Neural progenitor cell (in vitro differentiated cells): ENCODE measurements at places on chromosomes 1 and 21. TPM values are rescaled to one million over a fixed set of nuclear protein-coding genes. Genes with fewer than 3 reads are reported as not detected.

DNA sequence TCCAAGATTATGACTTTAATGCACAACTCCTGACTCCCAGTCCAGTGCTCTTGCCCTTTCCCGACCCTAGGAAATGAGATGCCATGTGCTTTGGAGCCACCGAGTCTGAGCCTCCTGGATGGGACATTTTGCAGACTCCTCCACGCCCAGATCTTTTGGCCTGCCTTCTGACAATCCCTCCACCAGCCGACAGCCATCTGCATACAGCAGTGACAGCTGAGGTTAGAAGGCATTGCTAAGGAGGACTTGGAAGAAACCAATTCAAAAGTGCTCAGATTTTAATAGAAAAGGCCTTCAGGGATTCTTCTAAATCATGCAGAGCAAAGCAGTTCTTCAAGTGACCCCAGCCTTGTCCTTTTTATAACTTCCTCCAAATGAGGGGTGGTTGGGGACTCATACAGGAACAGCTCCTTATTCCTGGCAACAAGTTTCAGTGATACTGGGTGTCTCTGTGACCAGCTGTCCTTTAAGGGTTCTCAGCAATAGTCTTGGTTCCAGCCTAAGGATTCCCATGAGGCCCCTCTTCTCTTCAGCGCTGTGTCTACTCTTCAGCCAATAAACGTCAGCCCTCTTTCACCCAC lies 369.3 kb downstream of the PBX1 start:
- no peak overlapping the region for H3K27ac ChIP-seq
- H3K27me3 ChIP-seq: no peaks in the 10 kb centered on the region
- no peak for DNase-seq
- H3K4me3 ChIP-seq: no peak overlapping the region
- H3K36me3 ChIP-seq: no peaks in the 10 kb centered on the region

The C8B gene
- not detected in 2 replicates for total RNA-seq

The ASTN1 gene
- total RNA-seq: 7.7 and 9.9 TPM in 2 replicates

- no peak for DNase-seq
- no peak overlapping the region for H3K4me3 ChIP-seq
- no peaks in the 10 kb centered on the region for H3K4me1 ChIP-seq
- H3K36me3 ChIP-seq: no peaks in the 10 kb centered on the region
- no peaks in the 10 kb centered on the region for H3K27me3 ChIP-seq
- no peak overlapping the region for H3K27ac ChIP-seq
Observed at GRCh38 chr1:105485207-105485606, 1571.3 kb upstream of the PRMT6 start.

- H3K27ac ChIP-seq: no peak overlapping the region
- DNase-seq: no peak
- peaks cover 27% of the 10 kb centered on the region for H3K27me3 ChIP-seq
- no peaks in the 10 kb centered on the region for H3K4me1 ChIP-seq
Observed at GRCh38 chr1:54803761-54804470, 2.8 kb upstream of the TTC22 start.

GRCh38 chr1:26289158-26290059 lies 9.5 kb downstream of the SH3BGRL3 start:
- peaks cover 25% of the 10 kb centered on the region for H3K4me1 ChIP-seq
- H3K27me3 ChIP-seq: no peaks in the 10 kb centered on the region
- H3K4me3 ChIP-seq: no peak overlapping the region
- no peaks in the 10 kb centered on the region for H3K36me3 ChIP-seq
- H3K27ac ChIP-seq: peak overlapping the region; percentile 46

GRCh38 chr1:246564839-246565750 lies 966 bp downstream of the TFB2M start:
- peaks cover 5% of the 10 kb centered on the region for H3K36me3 ChIP-seq
- peak overlapping the region; percentile 84 for H3K27ac ChIP-seq
- H3K27me3 ChIP-seq: no peaks in the 10 kb centered on the region
- peak; percentile 13 for DNase-seq
- H3K4me3 ChIP-seq: peak overlapping the region; percentile 80

DNA sequence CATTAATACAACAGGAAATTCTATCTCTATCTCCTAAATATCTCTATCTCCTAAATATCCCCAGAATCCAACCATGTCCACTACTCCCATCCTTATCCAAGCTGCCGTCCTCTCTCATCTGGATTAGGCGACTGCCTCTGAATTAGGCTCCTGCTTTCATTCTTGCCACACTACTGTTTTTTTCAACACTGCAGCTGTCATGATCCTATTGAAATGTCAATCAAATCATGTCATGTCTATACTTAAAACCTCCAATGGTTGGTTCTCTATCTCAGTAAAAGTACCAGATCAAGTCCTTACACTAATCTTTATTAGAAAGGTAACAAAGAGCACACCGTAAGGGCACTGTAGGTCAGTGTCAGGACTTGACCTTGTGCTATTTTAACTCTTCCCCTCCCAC lies 82.0 kb upstream of the NFIA start:
- H3K27me3 ChIP-seq: no peaks in the 10 kb centered on the region
- DNase-seq: no peak
- no peak overlapping the region for H3K27ac ChIP-seq
- H3K36me3 ChIP-seq: no peaks in the 10 kb centered on the region

GRCh38 chr1:25148673-25149300 lies 83.5 kb downstream of the SYF2 start:
- no peak overlapping the region for H3K4me3 ChIP-seq
- no peaks in the 10 kb centered on the region for H3K36me3 ChIP-seq
- peak; percentile 28 for DNase-seq

DNA sequence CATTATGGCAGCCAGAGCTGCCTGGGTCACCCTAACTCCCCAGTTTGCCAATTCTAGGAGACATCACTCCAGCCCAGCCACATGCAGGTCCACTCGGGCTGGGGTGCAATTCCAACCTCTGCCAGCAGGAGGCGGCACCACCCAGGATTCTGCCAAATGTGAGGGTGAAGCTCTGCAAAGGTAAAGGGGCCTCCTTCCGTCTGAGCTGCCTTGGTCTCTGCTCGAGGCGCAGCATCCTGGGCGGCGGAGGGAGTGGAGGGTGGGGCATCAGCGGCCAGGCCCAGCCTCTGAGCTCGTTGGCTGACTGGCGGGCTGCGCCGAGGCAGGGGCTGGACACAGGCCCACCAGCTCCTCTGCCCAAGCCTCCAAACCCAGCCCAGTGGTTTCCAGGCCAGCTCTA lies 63.8 kb downstream of the ARHGEF16 start:
- peaks cover 3% of the 10 kb centered on the region for H3K4me1 ChIP-seq
- H3K27ac ChIP-seq: no peak overlapping the region
- H3K4me3 ChIP-seq: no peak overlapping the region
- no peaks in the 10 kb centered on the region for H3K27me3 ChIP-seq
- DNase-seq: no peak

- H3K4me3 ChIP-seq: no peak overlapping the region
- peak; percentile 56 for DNase-seq
- no peaks in the 10 kb centered on the region for H3K36me3 ChIP-seq
- no peaks in the 10 kb centered on the region for H3K27me3 ChIP-seq
- H3K4me1 ChIP-seq: no peaks in the 10 kb centered on the region
Observed at GRCh38 chr1:161139766-161140165, 7.3 kb upstream of the DEDD start.

- H3K27ac ChIP-seq: no peak overlapping the region
- H3K27me3 ChIP-seq: no peaks in the 10 kb centered on the region
- peaks cover 4% of the 10 kb centered on the region for H3K36me3 ChIP-seq
- DNase-seq: peak; percentile 58
- H3K4me1 ChIP-seq: no peaks in the 10 kb centered on the region
- no peak overlapping the region for H3K4me3 ChIP-seq
Observed at GRCh38 chr1:213564215-213564659, 423.5 kb upstream of the PROX1 start.

GRCh38 chr1:184208622-184209021 lies 157.1 kb downstream of the TSEN15 start:
- H3K4me3 ChIP-seq: no peak overlapping the region
- H3K4me1 ChIP-seq: peaks cover 4% of the 10 kb centered on the region
- no peak for DNase-seq
- no peaks in the 10 kb centered on the region for H3K36me3 ChIP-seq
- no peak overlapping the region for H3K27ac ChIP-seq

GRCh38 chr1:4207183-4207582 lies 307.1 kb upstream of the C1orf174 start:
- H3K27ac ChIP-seq: no peak overlapping the region
- H3K27me3 ChIP-seq: no peaks in the 10 kb centered on the region
- H3K4me1 ChIP-seq: peaks cover 5% of the 10 kb centered on the region
- H3K36me3 ChIP-seq: no peaks in the 10 kb centered on the region
- DNase-seq: no peak
- no peak overlapping the region for H3K4me3 ChIP-seq

DNA sequence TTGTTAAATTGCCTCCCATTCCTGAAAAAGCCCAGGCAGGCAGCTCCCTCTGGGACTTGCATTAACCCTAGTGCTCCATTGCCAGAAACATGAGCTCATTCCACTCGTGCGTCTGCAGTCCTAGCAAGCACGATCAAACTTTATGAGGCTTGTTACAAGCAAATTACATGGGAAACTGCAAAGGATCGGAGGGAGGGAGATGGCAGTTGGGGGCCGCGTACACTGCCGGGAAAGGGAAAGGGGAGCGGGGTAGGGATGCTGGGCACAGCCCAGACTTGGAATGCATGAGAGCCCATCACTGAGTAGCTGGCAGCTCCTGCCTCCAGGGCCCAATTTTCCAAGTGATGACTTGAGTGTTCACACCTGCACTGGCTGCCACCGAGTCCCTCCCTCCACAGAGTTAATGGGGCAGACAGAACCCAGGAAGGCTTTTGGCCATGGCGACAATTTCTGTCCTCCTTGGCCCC lies 169.9 kb downstream of the BRINP2 start:
- no peaks in the 10 kb centered on the region for H3K27me3 ChIP-seq
- H3K36me3 ChIP-seq: no peaks in the 10 kb centered on the region
- DNase-seq: no peak
- H3K4me1 ChIP-seq: no peaks in the 10 kb centered on the region
- no peak overlapping the region for H3K4me3 ChIP-seq

The S100A3 gene
- not detected in 2 replicates for total RNA-seq

The FAM151A gene
- not detected in 2 replicates for total RNA-seq

The GBP5 gene
- total RNA-seq: not detected in 2 replicates

GRCh38 chr1:216521477-216521876 lies 98.2 kb upstream of the USH2A start:
- no peaks in the 10 kb centered on the region for H3K27me3 ChIP-seq
- H3K36me3 ChIP-seq: no peaks in the 10 kb centered on the region
- DNase-seq: no peak
- no peak overlapping the region for H3K4me3 ChIP-seq
- H3K4me1 ChIP-seq: no peaks in the 10 kb centered on the region

- H3K36me3 ChIP-seq: peaks cover 4% of the 10 kb centered on the region
- peaks cover 4% of the 10 kb centered on the region for H3K4me1 ChIP-seq
- no peak overlapping the region for H3K27ac ChIP-seq
- H3K27me3 ChIP-seq: no peaks in the 10 kb centered on the region
- DNase-seq: no peak
- no peak overlapping the region for H3K4me3 ChIP-seq
Observed at GRCh38 chr1:93296555-93297154, 49.1 kb upstream of the DR1 start.

GRCh38 chr1:163970151-163970550 lies 588.8 kb upstream of the PBX1 start:
- no peak for DNase-seq
- H3K4me3 ChIP-seq: no peak overlapping the region
- no peaks in the 10 kb centered on the region for H3K27me3 ChIP-seq
- H3K4me1 ChIP-seq: no peaks in the 10 kb centered on the region
- H3K36me3 ChIP-seq: peaks cover under 1% of the 10 kb centered on the region

The PADI4 gene
- total RNA-seq: not detected in 2 replicates

DNA sequence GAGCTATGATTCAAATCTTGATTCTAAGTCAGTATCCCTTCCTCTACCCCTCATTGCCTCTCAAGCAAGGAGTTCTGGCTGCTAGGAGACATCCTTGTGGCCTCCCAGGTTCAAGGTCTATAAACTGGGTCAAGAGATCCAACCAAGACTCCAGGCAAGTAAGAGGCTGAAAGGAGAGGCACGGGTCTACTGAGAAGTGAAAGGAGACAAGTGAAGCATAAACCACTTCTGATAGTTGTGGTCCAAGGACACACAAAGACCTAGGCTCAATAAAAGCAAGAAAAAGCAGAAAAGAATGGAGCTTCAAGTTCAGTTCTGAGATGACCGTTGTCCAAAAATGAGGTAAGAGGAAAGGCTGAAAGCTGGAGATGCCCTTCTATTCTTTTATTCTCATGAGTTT lies 17.8 kb upstream of the PPP2R5A start:
- no peak overlapping the region for H3K27ac ChIP-seq
- DNase-seq: no peak
- H3K4me1 ChIP-seq: peaks cover 18% of the 10 kb centered on the region
- H3K4me3 ChIP-seq: no peak overlapping the region

The SH3D21 gene
- total RNA-seq: 6.1 and 15.1 TPM in 2 replicates

DNA sequence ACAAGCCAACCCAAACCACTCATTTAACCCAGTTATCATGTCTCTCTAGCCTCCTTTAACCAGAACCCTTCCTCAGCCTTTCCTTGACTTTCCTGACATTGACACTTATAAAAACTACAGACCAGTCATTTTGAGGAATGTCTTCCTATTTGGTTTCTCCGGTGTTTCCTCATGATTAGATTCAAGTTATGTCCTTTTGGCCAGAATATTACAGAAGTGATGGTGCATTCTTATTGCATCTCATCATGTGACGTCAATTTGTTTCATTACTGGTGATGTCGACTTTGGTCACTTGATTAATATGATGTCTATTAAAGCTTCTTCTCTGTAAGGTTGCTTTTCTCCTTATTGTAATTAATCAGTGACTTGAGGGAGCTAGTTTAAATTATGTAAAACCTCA lies 6.1 kb upstream of the RCSD1 start:
- no peaks in the 10 kb centered on the region for H3K4me1 ChIP-seq
- no peak overlapping the region for H3K4me3 ChIP-seq
- H3K27ac ChIP-seq: no peak overlapping the region
- no peaks in the 10 kb centered on the region for H3K36me3 ChIP-seq

DNA sequence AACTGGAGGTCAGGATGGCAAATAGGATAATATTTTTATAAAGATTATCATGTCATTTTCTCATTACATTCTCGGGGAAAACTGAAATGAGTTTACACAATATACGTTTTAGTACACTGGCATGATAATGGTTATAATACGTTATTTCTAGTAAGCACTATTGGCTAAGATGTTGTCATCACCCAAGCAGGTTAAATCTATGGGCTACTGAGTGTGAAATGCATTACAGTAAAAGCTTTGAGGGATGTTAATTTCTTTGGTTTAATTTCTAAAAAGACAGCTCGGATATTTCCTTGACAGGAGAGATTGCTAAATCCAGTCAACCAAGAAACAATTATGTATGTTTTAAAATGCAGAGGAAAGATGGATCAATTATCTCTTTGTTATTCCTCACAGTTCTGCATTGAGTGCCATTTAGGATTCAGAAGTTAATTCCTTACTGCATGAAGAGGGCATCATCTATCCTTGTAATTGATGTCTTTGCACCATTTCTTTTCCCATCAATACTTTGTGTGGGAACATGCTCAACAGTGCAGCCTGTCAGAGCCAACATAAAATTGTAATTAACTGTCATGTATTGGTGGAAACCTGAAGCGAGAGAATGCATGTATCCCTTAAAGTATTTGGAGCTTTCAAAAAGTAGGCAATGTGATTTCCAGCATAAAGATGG lies 222.4 kb upstream of the ZP4 start:
- H3K36me3 ChIP-seq: no peaks in the 10 kb centered on the region
- peaks cover 27% of the 10 kb centered on the region for H3K4me1 ChIP-seq
- H3K27me3 ChIP-seq: no peaks in the 10 kb centered on the region
- no peak for DNase-seq
- no peak overlapping the region for H3K4me3 ChIP-seq
- H3K27ac ChIP-seq: no peak overlapping the region

The GJB4 gene
- not detected in 2 replicates for total RNA-seq

- H3K27me3 ChIP-seq: no peaks in the 10 kb centered on the region
- no peak overlapping the region for H3K4me3 ChIP-seq
- peaks cover 10% of the 10 kb centered on the region for H3K4me1 ChIP-seq
- no peak overlapping the region for H3K27ac ChIP-seq
Observed at GRCh38 chr1:7198664-7199063, 413.4 kb downstream of the CAMTA1 start.
